ENCODE measurements at places on chromosomes 6 and 20. TPM values are rescaled to one million over a fixed set of nuclear protein-coding genes. Genes with fewer than 3 reads are reported as not detected.

- no peak overlapping the region for H3K27ac ChIP-seq
- DNase-seq, result no peak
- no peak overlapping the region for H3K4me3 ChIP-seq
Observed at GRCh38 chr20:63534831-63535651, 2.1 kb downstream of the PTK6 start.

- H3K4me1 ChIP-seq, result no peaks in the 10 kb centered on the region
- no peak for DNase-seq
- no peaks in the 10 kb centered on the region for H3K27me3 ChIP-seq
- no peak overlapping the region for H3K27ac ChIP-seq
- no peak overlapping the region for H3K4me3 ChIP-seq
Observed at GRCh38 chr6:90677440-90677839, 90.6 kb upstream of the MAP3K7 start.

GRCh38 chr20:2750491-2751251, 49.8 kb downstream of the CPXM1 start:
- peaks cover 16% of the 10 kb centered on the region for H3K4me1 ChIP-seq
- DNase-seq, result no peak
- H3K27me3 ChIP-seq, result peaks cover 6% of the 10 kb centered on the region
- H3K4me3 ChIP-seq, result peak overlapping the region; percentile 38

DNA sequence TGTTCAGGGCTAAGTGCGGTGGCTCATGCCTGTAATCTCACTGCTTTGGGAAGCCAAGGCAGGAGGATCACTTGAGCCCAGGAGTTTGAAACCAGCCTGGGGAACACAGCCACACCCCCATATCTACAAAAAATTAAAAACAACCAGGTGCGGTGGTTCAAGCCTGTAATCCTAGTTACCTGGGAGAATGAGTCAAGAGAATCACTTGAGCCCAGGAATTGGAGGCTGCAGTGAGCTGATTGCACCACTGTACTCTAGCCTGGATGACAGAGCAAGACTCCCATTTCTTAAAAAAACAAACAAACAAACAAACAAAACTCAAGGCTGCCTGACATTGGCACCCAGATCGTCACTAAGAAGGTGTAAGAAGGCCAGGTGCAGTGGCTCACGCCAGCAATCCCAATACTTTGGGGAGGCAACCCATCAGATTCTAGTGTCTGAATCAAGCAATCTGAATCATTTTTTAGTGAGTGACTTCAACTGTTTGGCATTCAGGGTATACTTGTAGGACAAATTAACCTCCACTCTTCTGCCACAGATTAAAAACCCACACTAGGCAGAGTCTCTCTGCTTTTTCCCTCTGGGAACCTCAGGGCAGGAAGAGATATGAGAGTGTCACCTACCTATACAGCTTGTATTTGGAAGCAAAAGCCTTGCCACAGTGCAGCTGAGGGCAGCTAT, 6.1 kb downstream of the PLAGL2 start:
- peaks cover 32% of the 10 kb centered on the region for H3K4me1 ChIP-seq
- no peak overlapping the region for H3K27ac ChIP-seq
- peaks cover 7% of the 10 kb centered on the region for H3K36me3 ChIP-seq
- DNase-seq, result no peak

GRCh38 chr6:6586671-6587526, 1.6 kb upstream of the LY86 start:
- H3K36me3 ChIP-seq, result no peaks in the 10 kb centered on the region
- H3K27ac ChIP-seq, result peak overlapping the region; percentile 1
- peaks cover 32% of the 10 kb centered on the region for H3K4me1 ChIP-seq
- peak overlapping the region; percentile 29 for H3K4me3 ChIP-seq
- H3K27me3 ChIP-seq, result no peaks in the 10 kb centered on the region

GRCh38 chr6:14929291-14929690, 316.6 kb upstream of the JARID2 start:
- H3K27me3 ChIP-seq, result no peaks in the 10 kb centered on the region
- no peak overlapping the region for H3K27ac ChIP-seq
- no peaks in the 10 kb centered on the region for H3K4me1 ChIP-seq
- H3K4me3 ChIP-seq, result no peak overlapping the region
- no peaks in the 10 kb centered on the region for H3K36me3 ChIP-seq

GRCh38 chr20:57633945-57634491, 13.8 kb upstream of the ZBP1 start:
- H3K27ac ChIP-seq, result no peak overlapping the region
- peaks cover 27% of the 10 kb centered on the region for H3K4me1 ChIP-seq
- peaks cover 3% of the 10 kb centered on the region for H3K27me3 ChIP-seq

DNA sequence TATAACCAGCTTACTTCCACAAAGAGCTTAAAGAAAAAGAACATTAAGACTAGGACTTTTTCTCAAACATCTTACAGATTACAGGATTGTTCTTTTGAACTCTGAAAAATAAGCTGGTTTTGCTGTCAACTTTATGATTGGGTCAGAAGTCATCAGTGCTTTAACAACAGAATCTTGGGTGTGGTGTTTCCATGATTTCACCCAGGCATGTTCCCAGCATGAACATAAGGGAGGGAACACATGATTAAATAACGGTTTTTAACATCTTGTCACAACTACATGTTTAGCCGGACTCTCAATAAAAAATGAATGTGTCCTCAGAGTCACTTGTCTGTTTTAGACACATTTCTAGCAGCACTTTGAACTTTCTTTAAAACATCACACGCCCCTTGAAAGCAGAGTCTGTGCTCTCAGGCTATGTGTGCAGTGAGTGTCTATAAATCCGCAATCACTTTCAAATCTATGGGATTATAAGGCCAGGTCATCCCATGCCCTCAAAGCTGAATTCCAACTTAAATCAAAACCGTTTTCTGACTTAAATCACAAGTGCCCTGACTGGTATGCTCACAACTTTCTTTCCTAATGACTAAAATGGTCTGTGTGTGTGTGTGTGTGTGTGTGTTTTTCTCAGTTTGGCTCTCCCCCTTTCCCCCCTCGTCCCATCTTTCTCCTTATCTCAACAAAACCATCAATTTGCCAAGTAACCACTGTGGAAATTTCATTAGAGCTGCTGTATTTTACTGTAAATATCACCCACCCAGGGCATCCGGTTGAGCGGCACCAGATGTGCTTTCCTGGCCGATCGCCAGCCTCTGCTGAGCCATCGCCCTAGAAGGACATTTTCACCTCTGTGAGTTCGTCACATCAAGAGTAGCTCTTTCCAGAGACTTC, 216.8 kb upstream of the DTNBP1 start:
- no peaks in the 10 kb centered on the region for H3K4me1 ChIP-seq
- no peak overlapping the region for H3K27ac ChIP-seq
- H3K27me3 ChIP-seq, result peaks cover 3% of the 10 kb centered on the region
- H3K36me3 ChIP-seq, result no peaks in the 10 kb centered on the region

GRCh38 chr6:119040636-119041035, 37.8 kb downstream of the FAM184A start:
- no peaks in the 10 kb centered on the region for H3K4me1 ChIP-seq
- no peak overlapping the region for H3K27ac ChIP-seq
- H3K27me3 ChIP-seq, result no peaks in the 10 kb centered on the region
- no peaks in the 10 kb centered on the region for H3K36me3 ChIP-seq

GRCh38 chr6:44540881-44541280, 153.4 kb downstream of the CDC5L start:
- no peak overlapping the region for H3K4me3 ChIP-seq
- DNase-seq, result no peak
- no peaks in the 10 kb centered on the region for H3K36me3 ChIP-seq
- H3K27me3 ChIP-seq, result no peaks in the 10 kb centered on the region
- H3K4me1 ChIP-seq, result no peaks in the 10 kb centered on the region
- H3K27ac ChIP-seq, result no peak overlapping the region

- H3K4me1 ChIP-seq, result no peaks in the 10 kb centered on the region
- H3K4me3 ChIP-seq, result no peak overlapping the region
- H3K36me3 ChIP-seq, result no peaks in the 10 kb centered on the region
- DNase-seq, result no peak
Observed at GRCh38 chr20:19750907-19751636, 7.0 kb upstream of the RIN2 start.

- H3K27ac ChIP-seq, result no peak overlapping the region
- DNase-seq, result no peak
- H3K4me1 ChIP-seq, result no peaks in the 10 kb centered on the region
- H3K36me3 ChIP-seq, result no peaks in the 10 kb centered on the region
- no peak overlapping the region for H3K4me3 ChIP-seq
Observed at GRCh38 chr6:160131636-160132296, 10.2 kb downstream of the SLC22A1 start.

DNA sequence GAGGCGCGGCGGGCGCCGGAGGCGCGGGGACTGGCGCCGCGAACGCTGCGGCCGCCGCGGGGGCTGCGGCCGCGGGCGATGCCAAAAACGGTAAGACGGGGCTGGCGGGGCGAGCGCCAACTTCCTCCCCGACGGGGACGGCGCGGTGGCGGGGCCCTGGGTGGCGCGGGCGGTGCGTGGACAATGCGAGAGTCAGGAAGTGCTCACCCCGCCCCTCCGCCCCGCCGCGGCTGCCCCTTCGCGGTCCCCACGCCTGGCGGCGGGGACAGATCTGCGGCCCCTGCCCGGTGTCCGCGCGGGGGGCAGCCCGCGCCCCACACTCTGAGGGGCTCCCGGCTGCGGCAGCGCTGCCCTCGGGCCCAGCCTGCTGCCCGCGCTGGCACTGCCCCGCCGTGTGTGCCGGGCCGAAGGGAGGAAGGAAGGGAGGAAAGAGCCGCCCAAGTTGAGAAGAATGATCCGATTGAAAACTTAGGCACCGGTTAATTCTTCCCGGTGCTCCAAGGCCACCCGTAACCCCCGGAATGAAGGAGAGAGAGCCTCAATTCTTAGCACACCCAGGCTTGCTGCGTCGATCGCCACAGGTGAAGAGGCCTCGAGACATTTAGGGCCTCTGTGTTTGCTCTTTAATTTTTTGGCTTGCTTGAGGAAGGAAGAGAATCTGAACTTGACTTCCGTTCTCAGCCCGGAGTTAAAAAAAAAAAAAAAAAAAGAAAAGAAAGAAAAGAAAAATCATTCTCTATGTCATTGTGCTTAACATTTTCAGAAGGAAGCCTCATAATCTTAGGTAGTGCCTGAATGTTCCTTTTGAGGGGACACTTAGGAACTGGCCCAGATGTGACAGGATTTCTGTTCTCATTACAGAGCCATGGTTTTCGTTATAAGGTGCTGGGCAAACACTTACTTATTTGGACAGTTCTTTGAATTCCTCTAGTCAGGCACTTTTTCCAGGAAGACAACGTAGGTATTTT, 982 bp downstream of the HECA start:
- H3K4me3 ChIP-seq, result peak overlapping the region; percentile 80
- peaks cover 29% of the 10 kb centered on the region for H3K4me1 ChIP-seq
- DNase-seq, result peak; percentile 49
- peak overlapping the region; percentile 93 for H3K27ac ChIP-seq
- H3K36me3 ChIP-seq, result no peaks in the 10 kb centered on the region
- no peaks in the 10 kb centered on the region for H3K27me3 ChIP-seq

GRCh38 chr20:62755817-62756724, 40.2 kb upstream of the MRGBP start:
- no peak overlapping the region for H3K27ac ChIP-seq
- no peak overlapping the region for H3K4me3 ChIP-seq
- peaks cover 48% of the 10 kb centered on the region for H3K27me3 ChIP-seq
- no peaks in the 10 kb centered on the region for H3K4me1 ChIP-seq
- DNase-seq, result no peak

DNA sequence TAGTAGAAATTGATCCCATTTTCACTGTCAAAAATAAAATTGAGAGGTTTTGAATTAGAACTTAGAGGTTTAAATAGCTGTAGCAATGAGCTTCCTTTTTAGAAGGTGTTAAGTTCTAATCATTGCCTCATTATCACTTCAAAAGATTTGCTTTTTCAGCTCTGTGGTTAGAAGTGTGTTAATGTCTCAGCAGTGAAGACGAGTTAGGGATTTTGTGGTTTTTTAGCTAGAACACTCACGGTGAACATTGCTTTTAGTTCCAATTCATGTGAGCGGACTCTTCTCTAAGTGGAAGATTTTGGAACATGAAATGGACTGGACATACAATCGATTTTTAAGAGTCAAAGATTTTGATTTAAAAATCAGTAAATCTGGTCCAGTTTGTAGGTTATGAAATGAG, 12.7 kb upstream of the IFNGR1 start:
- H3K4me1 ChIP-seq, result peaks cover 28% of the 10 kb centered on the region
- H3K36me3 ChIP-seq, result no peaks in the 10 kb centered on the region

- no peak overlapping the region for H3K27ac ChIP-seq
- H3K4me1 ChIP-seq, result no peaks in the 10 kb centered on the region
- no peaks in the 10 kb centered on the region for H3K36me3 ChIP-seq
- H3K27me3 ChIP-seq, result no peaks in the 10 kb centered on the region
Observed at GRCh38 chr6:113031591-113032238, 684.6 kb downstream of the RFPL4B start.

DNA sequence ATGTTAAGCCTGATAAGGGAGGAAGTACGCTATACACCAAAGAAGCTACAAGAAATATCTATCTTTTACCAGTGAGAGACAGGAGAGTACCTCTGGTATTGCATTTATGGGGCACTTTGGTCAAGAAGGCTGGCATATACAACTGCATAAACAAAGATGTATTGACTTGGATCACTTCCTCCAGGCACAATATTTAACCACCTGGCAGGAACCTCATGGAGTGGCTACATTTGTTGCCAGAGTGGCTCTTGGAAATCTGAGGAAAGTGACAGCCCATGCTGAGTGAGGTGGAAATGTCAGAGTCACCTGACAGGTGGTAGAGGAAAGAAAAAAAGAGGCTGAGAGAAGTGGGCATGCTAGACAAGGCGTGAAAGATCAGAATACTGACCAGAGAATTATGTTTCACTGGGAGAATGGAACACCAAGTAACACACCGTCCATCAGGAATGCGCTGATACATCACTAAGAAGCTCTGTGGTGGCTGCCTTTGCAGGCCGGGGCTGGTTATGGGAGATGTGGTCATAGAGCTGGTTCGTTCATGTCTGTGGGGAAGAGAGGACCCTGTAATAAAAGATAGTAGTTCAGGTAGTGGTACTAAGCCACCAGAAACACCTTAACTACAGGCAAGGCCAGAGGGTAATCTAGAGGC, 61.4 kb upstream of the UFL1 start:
- H3K27ac ChIP-seq, result no peak overlapping the region
- H3K4me1 ChIP-seq, result no peaks in the 10 kb centered on the region
- no peaks in the 10 kb centered on the region for H3K27me3 ChIP-seq
- DNase-seq, result no peak

DNA sequence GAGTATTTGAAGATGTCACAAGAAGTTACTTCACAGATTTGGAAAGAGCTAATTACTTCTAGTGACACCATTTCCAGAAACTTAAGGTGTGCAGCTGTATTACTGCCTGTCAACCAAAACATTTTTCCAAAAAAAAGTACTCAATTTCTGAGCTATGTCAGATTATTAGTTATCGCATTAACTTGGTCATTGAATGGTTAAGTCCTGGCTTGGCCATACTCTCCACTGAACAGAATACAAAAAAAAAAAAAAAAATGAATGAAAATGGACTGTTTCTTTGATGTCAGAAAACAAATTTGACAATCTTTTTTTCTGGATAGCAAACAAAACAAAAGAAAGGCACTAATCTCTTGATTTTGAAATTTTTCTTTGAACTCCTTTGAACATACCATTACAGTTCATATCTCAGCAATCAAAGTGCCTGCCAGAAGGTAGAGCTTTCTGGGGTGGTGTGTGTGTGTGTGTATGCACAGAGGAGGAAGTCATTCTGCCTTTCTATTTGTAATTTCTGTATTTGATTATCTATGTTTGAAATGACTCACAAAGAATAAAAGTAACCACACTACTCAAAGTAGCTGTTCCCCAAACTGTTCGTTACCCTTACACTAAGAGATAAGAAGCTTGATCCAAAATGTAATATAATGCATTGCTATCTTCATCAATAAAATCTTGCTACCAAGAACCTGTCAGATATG, 210.8 kb upstream of the FUT9 start:
- H3K4me3 ChIP-seq, result no peak overlapping the region
- H3K27me3 ChIP-seq, result no peaks in the 10 kb centered on the region
- H3K27ac ChIP-seq, result no peak overlapping the region

SEC23B gene
- total RNA-seq, result 42.1 TPM

FOXQ1 gene
- total RNA-seq, result 0.09 TPM

HLA-DQB1 gene
- 28.1 TPM for total RNA-seq

TTK gene
- 0.38 TPM for total RNA-seq

TREM2 gene
- total RNA-seq, result not detected

HCK gene
- 1.5 TPM for total RNA-seq

SPATS1 gene
- total RNA-seq, result not detected

RRBP1 gene
- 32.4 TPM for total RNA-seq

COL21A1 gene
- not detected for total RNA-seq
